ENCODE measurements at places on chromosomes 5 and 9.

GRCh38 chr9:114117614-114117995 lies 18.5 kb upstream of the KIF12 start:
- no peak for DNase-seq

GRCh38 chr9:88732128-88732527 lies 197.2 kb downstream of the NXNL2 start:
- DNase-seq: no peak

- no peak for DNase-seq
Observed at GRCh38 chr9:27365707-27366376, 68.9 kb upstream of the EQTN start.

DNA sequence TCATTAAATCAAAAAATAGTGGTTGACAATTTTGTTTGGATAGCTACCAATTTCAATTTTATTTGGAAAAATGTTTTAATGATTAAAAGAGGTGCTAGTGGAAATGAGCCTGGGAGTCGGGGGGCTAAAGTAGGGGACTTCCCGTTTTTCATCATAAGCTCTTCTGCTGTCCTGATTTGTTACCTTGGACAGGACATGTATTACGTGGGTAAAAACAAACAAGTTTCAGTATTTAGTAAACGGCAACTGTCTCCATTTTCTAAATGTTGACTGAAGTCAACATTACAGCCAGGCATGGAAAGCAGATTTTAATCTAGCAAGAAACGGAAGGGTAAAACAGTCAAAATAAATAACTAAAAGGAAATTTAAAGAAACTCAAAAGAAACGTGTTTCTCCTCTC lies 212.3 kb upstream of the GRAMD2B start:
- DNase-seq: no peak

GRCh38 chr5:133953568-133954145 lies 14.8 kb downstream of the C5orf15 start:
- DNase-seq: no peak

GRCh38 chr5:77776554-77777206 lies 541 bp upstream of the TBCA start:
- DNase-seq: peak; percentile 27

DNA sequence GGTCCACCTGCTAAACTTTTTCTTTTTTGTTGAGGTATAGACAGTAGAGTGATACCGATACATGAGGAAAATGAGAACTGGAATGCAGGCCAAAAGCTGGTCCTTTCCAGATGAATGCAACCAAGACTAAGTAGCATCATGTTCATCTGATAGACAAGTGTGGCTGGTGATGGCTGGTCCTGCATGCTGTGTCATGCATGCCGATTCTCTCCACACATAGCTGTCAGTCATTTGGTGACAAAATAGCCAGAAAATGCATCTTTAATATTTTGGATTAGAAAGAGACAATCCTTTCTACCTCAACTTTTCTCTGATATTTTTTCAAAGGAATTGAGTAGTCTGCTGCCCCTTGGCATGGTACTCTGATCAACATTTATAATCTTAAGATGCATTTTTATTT lies 49.9 kb downstream of the ZSWIM6 start:
- no peak for DNase-seq

DNA sequence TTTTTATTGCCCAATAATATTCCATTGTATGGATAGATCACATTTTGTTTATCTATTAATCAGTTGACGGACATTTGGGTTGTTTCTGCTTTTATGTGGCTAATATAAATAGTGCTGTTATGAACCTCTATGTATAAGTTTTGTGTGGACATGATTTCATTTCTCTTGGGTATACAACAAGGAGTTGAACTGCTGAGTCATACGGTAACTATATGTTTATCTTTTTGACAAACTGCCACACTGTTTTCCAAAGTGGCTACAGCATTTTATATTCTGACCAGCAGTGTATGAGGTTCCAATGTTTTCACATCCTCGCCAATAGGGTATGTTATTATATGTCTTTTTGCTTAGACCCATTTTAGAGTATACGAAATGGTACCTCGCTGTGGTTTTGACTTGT lies 264.3 kb downstream of the RFX3 start:
- no peak for DNase-seq

GRCh38 chr5:124039410-124039809 lies 527.4 kb downstream of the CSNK1G3 start:
- DNase-seq: no peak

DNA sequence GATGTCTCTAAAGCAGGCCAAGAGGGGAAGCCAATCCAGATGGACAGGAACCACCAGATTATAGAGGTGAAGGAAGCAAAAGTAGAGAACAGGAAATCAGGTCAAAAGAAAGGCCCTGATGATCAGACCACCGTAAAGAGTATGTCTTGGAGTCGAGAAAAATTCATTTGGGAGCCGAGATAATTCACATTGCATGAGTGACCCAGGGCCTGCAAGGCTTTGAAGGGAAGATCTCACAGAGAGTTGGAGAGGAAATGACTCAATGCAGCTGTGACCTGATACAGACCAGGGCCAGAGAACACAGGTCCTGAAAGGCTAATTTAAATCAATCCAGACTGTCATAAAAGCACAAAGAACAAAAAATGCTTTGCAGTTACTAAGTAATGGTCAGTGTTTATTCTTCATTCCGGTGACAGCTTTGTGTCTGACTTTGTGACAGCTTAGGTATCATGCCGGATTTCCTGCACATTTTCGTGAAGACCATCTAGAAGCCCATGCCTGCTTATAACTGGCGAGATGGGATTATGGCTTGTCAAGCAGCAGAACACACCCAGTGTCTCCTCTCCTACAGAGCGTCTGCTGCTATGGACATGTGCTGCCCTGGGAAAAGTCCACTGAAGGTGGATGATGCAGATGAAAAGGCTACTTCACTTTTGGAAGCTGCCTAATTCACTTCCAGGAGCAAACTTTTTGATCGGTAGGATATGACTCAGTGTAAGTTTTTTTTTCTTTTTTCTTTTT lies 5.8 kb upstream of the ACTBL2 start:
- peak; percentile 79 for DNase-seq

- no peak for DNase-seq
Observed at GRCh38 chr5:177330991-177331842, 19.5 kb upstream of the MXD3 start.

- no peak for DNase-seq
Observed at GRCh38 chr5:133758641-133759040, 146.3 kb upstream of the FSTL4 start.

Data from NCI-H226 (cell line).